ENCODE measurements at places on chromosomes 12 and 14.

DNA sequence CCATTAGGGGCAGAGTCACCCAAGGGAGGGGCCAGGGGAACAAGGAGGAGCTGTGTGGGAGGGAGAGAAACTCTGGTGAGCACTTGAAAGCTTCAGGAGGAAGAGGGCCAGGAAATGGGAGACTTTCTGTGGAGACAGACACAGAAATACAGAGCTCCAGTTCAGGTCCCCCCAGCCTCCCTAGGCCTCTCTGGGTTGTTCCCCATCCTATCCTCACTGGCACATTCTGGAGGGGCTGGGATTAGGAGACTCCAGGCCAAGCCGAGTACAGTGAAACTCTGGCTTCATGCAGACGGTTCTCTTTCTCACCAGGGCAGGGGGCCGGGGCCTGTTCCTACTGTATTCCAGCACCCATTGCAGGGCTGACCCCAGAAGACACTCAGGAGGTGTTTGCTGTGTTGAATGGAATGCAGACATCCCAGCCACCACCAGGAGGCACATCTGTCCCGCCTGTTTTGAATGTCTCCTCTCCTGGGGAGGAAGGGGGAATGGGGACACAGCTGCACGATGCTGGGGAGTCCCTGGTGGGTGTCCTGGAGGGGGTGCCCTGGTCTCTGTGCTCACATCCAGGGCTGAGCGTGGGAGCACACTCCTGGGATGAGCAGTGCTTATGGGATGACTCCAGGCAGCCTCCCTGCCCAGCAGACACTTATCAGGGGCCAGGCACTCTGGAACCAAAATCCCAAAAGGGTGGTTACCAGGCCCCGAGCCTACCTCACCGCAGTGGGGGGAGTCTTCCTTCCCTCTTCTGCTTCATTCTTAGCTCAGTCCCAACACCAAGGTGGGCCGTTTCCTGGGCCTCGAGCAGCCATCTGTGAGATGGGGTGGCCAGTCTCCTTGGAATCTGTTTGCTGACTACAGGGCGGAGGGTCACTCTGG lies 5.5 kb upstream of the KRT84 start:
- peak; percentile 31 for DNase-seq

- DNase-seq, result no peak
Observed at GRCh38 chr12:106120519-106121105, 18.1 kb downstream of the NUAK1 start.

GRCh38 chr12:105931762-105932570 lies 206.8 kb downstream of the NUAK1 start:
- no peak for DNase-seq

DNA sequence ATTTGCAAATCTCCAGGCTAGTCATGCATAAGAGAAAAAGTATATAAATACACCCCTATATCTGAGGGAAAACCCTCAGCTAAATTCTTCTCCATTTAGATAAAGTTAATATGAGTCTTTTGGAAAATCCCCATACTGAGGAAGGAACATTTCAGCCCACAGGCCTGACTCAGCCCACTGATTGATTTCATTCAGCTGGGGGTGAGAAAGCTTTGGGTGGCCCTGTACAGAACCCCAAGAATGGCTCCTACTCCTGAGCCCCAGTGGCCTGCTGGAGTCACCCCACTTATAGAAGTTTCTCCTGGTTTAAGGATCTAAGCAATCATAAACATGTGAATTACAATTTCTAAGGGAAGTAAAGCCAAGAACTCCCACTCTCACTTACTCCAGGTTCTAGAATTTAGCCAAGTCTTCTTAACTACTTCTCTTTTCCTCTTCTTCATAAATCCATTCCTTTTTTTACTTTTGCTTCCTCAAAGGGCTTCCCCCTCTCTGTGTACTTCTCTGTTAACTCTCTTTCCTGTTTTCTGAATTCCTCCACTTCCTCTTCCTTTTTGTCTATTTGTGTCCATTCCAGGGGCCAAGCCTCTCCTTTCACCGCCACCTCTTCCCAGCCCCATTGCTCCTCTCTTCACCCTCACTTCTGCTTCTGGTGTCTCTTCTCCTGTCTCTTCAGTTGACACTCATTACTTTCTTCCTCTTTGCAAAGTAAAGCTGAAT lies 21.0 kb downstream of the RTN1 start:
- DNase-seq, result no peak

DNA sequence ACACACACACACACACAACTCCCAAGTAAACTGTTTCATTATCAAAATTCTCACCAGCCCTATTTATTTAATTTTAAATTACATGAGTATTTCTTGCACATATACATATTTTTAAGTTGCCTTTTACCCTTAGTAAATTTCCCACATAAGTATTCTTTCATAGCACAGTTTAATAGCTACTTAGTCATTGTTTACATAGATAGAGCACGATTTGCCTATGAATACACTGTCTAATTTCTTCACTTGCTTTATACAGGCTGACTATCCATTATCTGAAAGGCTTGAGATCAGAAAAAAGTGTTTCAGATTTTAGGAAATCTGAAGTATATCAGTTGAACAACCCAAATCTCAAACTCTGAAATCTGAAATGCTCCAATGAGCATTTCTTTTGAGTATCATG lies 30.9 kb downstream of the NIN start:
- no peak for DNase-seq

- no peak for DNase-seq
Observed at GRCh38 chr12:63090716-63091115, 60.3 kb downstream of the AVPR1A start.

- no peak for DNase-seq
Observed at GRCh38 chr14:46322076-46322475, 329.5 kb downstream of the RPL10L start.

GRCh38 chr14:96824283-96824682 lies 27.1 kb downstream of the VRK1 start:
- no peak for DNase-seq

DNA sequence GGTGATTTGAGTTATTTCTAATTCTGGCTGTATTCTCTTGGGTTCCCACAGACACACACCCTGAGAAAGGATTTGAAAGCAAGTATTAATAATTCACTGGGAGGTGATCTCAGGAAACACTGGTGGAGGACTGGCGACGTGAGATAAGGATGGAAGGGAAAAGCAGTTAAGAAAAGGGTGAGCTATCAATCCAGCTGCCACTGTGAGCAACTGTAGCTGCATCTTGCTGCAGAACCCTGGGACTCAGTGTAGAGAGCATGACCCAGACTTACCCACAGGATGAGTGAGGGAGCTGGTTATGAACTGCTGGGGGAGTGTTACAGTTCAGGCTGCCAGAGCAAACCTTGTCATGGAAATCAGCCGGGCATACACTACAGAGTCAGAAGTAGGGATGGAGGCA lies 71.9 kb downstream of the RESF1 start:
- DNase-seq, result peak; percentile 98

DNA sequence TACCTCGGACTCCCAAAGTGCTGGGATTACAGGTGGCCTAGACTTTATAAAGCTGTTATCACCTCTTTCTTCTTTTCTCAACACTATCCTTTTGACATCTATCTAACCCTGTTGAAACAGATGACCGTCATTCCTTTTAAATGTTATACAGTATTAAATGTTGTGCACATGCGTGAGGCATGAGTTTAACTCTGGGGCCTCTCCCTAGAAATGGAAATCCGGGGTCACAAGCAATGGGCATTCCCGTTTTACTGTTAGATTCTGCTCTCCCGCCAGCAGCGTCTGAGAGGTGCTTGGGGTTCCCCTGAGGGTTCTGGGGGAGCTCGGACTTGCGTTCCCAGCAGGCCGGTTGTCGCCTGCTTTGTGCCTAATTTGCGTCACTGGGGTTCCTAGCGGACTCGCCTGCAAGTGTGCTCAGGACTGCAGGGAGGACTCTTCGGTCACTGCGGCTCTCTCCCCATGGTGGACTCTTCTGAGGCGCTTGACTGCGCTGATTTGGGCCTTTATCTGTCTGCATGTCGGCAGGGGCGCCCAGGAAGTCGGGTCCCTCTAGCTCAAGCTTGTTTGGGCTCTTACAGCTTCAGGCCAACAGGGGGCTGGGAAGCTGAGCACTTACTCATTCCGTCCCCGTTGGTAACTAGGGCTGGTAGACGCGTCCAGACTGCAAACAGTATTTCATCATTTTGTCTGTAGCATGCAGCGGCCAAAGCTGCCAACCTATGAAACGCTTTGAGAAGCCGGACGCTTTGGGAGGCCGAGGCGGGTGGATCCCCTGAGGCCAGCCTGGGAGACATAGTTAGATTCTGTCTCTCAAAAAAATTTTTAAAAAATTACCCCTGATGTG lies 1.2 kb upstream of the RAN start:
- DNase-seq, result peak; percentile 92

- no peak for DNase-seq
Observed at GRCh38 chr12:58580095-58580494, 340.2 kb downstream of the LRIG3 start.

All from hematopoietic multipotent progenitor cell treated with erythropoietin and hydrocortisone succinate and interleukin-3 and kit ligand, for 8 days (in vitro differentiated cells).